ENCODE measurements at places on chromosomes 5 and 9.

GRCh38 chr5:31611002-31611401 lies 27.9 kb upstream of the PDZD2 start:
- no peak for DNase-seq

DNA sequence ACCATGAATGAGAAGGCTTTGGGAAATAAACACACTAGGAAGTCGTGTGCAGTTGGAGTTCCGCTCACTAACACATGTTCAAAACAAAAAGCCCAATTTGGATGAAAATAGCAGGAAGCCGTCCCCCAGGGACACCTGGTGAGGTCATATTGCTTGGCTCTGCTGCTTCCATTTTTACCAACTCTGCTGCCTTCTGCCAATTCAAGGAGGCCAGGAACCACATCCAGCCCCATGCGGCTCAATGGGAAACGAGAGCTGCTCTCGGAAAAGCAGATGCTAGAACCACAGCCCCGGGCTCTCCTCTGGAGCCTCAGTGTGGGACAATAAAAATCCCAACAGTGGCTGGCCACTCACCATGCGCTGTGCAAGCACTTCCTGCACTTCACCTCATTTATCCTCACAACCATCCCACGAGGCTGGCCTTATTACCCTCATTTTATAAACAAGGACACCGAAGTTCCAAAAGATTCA lies 13.4 kb downstream of the ADAM19 start:
- no peak for DNase-seq

- no peak for DNase-seq
Observed at GRCh38 chr5:174839196-174839595, 114.8 kb downstream of the MSX2 start.

GRCh38 chr5:129609710-129610109 lies 138.2 kb upstream of the MINAR2 start:
- DNase-seq, result no peak

- DNase-seq, result no peak
Observed at GRCh38 chr9:79984429-79985067, 412.8 kb downstream of the TLE4 start.

Measured in MV-4-11 (cell line).